ENCODE measurements at places on chromosomes 6 and 20.

DNA sequence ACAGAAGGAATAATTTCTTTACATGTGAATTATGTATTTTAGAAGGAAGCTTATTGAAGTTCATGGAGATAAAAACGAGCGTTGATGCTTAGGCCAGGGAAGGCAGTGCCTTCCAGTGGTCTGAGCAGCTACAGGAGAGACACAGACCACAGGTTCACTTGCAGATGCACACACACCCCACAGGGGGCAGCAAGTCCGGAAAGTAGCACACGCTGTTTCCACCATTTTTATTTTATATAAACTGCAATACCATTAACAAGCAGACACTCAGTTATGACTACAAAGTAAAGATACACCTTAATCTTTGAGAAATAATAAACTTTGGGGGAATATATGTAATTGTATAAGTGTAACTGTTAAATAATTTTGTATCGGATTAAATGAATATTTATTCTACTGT is 13.5 kb upstream of the DACT2 start:
- no peak for DNase-seq

GRCh38 chr6:104349191-104349590 is 510.5 kb downstream of the HACE1 start:
- DNase-seq = no peak

DNA sequence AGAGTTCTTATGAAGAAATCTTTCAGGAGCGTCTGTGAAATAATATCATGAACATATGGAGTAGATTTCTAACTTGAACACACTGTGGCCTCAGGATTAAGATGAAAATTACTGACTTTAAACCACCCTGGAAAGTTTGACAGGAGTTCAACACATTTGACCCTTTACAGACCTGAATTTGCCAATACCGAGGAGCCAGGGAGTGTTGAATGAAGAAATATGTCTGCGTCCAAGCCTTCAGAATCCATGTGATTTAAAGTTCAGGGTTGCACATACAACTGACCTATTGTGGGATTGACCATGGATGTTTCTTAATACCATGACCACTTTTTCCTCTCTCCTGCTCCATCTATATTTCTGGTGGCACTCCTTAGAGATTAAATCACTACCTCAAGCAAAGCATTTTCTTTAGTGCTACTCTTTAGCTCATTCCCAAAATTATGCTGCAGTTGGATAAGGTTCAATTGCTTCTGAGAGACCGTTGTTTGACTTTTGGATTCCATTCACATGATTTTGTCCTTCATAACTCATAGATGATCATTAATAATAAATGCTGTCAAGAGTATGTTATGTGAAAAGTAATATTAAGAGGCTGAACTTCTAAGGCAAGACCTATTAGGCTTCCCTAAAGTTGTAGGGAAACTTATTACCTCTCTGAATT is 57.4 kb downstream of the PRL start:
- DNase-seq = no peak

GRCh38 chr6:20698675-20699074 is 164.4 kb downstream of the CDKAL1 start:
- no peak for DNase-seq

- no peak for DNase-seq
These were observed 663.3 kb downstream of the RFPL4B start for GRCh38 chr6:113010196-113010989.

DNA sequence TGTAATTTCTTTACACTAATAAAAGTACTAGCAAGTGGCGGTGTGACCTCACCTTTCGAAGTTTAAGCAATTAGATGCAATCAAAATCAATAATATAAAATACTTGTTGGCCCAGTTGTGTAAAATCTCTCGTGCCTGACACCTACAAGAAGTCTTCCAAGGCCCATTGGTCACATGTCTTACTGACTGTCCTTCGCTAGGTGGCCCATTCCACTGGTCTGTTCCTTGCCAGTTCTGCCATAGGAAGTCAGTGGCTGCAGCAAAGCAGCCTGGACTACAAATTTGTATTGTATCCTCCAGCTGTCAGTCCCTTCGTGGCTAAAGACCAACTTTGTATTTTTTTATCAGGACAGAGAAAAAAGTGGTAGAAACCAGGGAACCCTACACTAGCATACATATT is 61.8 kb downstream of the CYB5R4 start:
- DNase-seq = no peak

DNA sequence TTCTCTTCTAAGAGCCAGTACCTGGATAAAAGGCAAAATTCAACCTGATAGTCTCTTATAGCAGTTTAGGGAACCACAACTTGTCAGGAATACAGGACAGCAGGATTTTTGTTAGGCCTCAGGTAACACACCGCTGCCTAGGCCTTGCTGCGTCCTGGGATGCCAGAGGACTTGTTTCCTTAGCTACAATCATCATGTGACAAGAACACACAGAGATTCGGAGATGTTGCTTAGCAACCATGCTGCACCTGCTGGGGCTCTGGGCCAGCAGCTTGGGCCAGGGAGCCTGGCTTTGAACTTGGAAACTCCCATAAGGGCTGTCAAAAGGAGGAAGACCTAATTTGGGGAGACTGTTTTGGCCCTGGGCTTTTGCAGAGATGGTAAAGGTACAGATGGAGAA is 36.1 kb upstream of the CHD6 start:
- DNase-seq = no peak

GRCh38 chr6:142764311-142764710 is 180.7 kb downstream of the HIVEP2 start:
- DNase-seq = no peak

DNA sequence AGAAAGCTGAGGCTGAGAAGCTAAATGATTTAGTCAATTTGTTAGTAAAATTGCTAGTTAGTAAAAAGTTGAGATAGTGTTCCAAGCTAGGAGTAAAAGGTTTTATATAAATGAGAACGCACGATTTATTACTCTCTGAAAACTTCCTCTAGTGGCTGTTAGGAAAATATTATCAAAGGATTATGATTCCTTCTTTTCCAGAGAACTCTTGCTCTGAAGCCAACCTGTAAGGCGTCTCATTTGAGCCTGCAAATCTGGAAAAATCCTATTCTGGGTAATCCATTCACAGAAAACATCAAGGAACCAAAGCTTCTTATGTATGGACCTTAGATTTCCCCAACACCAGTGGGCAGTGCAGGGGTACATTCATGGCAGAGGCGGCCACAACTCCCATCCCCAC is 252.7 kb downstream of the SOD2 start:
- DNase-seq = no peak

GRCh38 chr6:24283043-24283985 is 74.5 kb downstream of the DCDC2 start:
- DNase-seq = peak; percentile 65

DNA sequence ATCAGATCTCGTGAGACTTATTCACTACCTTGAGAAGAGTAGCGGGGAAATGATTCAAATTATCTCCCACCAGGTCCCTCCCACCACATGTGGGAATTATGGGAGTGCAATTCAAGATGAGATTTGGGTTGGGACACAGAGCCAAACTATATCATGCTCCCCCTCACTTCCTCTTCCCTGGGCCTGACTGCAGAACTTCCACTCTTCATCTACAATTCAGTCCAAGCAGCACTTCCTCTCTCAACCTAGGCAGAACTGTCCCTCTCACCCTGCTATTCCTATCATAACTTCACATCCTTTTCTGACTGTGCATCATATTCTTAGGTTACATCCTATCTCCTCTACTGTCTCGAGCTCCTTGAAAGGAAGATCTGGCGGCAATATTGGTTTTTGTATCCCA is 184.0 kb upstream of the HDDC2 start:
- no peak for DNase-seq

DNA sequence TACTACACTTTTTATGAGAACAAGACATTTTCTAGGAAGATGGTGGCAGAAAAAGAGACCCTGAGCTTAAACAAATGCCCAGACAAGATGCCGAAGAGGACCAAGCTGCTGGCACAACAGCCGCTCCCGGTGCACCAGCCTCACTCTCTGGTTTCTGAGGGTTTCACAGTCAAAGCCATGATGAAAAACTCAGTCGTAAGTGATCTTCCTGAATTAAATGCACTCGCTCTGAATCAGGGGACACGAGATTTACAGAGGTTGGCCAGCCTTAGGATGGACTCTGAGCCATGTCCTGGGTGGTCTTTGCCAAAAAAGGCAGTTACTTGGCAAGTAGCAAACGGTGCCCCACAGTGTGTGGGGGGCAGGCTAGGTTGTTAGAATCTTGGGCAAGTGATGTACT is 423 bp downstream of the PACRG start:
- DNase-seq = no peak

- DNase-seq = no peak
These were observed 41.0 kb downstream of the GFOD1 start for GRCh38 chr6:13446381-13446780.

- DNase-seq = no peak
These were observed 29.7 kb upstream of the AFDN start for GRCh38 chr6:167797011-167797471.

GRCh38 chr6:4067673-4068072 is 11.3 kb downstream of the FAM217A start:
- DNase-seq = no peak

DNA sequence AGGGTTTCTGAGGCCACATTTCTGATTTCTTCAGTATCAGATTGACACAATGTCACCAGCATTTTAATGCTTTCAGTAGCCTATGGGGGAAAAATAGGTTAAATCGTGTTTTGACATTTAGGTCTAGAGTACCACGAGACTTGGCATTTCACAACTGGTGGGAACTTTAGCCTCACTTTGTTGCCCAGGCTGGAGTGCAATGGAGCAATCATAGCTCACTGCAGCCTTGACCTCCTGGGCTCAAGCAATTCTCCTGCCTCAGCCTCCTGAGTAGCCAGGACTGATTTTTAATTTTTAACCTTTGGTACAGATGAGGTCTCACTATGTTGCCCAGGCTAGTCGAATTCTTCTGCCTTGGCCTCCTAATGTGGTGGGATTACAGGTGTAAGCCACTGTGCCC is 11.0 kb upstream of the ARMH2 start:
- no peak for DNase-seq

GRCh38 chr20:51966296-51966971 is 164.1 kb upstream of the SALL4 start:
- DNase-seq = peak; percentile 51

DNA sequence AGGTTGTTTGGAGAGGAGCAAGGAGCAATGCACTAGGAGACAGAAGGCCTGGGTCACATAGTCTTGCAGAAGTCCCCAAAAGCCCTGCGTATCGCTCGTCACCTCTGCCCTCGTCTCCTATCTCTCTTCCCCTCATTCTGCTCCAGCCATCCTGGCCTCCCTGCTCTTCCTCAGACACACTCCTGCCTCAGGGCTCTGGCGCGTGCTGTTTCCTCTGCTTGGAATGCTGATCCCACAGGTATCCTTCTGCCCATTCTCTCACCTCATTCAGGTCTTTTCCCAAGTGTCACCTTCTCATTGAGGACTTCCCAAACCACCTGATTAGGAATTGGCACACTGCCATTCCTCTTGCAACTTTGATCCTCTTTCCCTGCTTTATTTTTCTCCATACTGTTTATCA is 9.0 kb upstream of the SLC2A10 start:
- DNase-seq = no peak

DNA sequence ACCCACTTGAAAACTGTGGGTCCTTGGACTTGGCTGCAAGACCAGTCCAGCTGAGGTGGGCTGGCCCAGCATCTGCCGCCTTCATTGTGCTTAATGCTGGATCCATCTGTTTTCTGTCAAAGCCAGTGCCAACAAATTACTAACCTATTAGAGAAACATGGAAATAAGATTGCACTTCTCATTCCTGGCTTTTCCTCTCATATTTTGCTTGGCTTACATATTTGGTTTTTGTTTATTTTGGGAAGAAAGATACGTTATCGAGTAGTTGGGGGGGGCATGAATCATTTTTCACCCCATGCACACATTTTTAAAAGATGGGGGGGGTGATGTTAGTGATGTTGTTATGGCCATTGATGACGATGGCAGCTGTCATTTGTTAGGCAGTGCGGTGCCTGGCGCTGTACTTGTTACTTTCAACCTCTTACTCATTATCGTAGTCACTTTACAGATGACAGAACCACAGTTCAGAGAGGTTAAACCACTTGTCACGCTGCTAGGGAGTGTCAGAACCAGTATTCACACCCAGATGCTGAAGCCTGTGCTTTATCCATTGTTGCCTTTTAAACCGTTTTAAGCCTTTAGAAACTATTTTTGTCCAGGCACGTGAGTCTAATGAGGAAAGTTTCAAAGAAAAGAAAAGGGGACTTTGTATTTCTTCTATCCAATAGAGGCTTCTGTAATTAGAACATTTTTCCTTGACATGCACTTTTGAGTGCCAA is 180.0 kb downstream of the TMEM242 start:
- no peak for DNase-seq

DNA sequence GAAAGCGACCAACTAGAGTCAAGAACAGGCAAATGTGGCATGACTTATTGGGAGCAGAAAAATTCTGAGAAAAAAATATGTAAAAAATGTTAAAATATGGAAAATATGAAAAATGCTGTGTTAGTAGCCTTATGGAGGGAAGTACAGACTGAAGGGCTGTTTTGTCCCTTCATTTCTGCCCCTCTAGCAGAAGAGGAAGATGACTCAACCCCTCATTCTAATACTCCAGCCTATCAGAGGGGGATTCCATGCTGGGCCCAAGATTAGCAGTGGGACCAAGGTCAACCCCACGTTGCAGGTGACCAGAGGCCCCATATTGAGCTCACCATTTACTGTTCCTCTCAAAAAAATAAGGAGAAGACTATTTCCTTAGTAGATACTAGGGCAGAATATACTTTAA is 8.4 kb downstream of the MUC21 start:
- no peak for DNase-seq

Data from left hindlimb (tissue), 1 donor.